ENCODE measurements at places on chromosomes 11 and 22. TPM values are rescaled to one million over a fixed set of nuclear protein-coding genes. Genes with fewer than 3 reads are reported as not detected.

Gene OR5M11
- total RNA-seq, result not detected

Gene CASP12
- not detected for total RNA-seq

Gene TNNT3
- 0.98 TPM for total RNA-seq

Gene PATE4
- not detected for total RNA-seq

Gene MS4A3
- not detected for total RNA-seq

Gene CAPN5
- 6.7 TPM for total RNA-seq

Gene UPK2
- total RNA-seq, result 0.56 TPM

Gene MS4A12
- total RNA-seq, result not detected

Gene SYT7
- 2.2 TPM for total RNA-seq

Gene MMP12
- not detected for total RNA-seq

Gene TRIM6
- total RNA-seq, result 4.7 TPM

Gene RTN4RL2
- 0.14 TPM for total RNA-seq

Gene MN1
- total RNA-seq, result 18.3 TPM

Measured in airway epithelial cell (primary cell).